ENCODE measurements at places on chromosomes 6 and 20.

GRCh38 chr6:23280437-23280836, 711.1 kb downstream of the HDGFL1 start:
- DNase-seq = no peak

GRCh38 chr6:13834790-13835189, 20.4 kb upstream of the MCUR1 start:
- no peak for DNase-seq

DNA sequence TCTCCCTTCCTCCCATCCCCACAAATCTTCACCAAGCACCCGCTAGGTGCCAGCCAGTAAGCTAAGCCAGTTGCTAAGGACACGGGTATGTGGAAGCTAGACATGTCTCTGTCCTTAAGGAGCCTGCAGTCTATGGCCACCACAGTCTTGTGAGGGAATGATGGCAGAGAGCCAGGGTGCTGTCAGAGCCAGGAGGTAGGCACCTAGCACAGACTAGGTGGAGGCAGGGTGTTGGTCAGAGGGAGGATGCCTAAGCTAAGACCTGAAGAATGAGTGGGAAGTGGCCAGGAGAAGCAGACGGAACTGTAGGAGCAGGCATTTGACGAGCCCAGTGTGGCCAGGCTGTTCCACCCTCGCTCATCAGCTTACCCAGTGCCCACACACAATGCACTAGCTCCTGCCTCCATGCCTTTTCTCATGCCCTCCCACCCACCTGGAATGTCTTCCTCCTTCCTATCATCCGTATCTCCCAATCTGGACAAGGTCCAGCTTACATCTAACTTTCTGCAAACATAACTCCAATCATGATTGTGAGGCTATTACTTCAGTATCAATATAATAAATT, 125.6 kb downstream of the FOXC1 start:
- no peak for DNase-seq

DNA sequence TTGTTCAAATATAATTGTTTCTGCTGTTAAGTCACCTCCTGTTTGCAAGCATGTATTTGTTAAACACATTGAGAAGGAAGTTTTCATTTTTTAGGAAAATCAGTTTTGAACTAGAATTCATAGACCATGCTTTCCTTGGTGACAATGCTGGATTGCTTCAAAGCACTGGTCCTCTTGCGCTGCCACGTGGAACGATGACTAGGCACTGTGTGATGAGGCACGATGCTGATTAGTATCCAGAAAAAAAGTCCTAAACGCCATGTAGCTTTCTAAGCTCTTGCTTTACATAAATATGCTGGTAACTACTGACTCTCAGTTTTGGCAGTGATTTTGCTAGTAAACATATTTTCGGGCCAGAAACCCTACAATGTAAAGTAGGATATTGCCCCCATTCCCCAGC, 11.1 kb upstream of the EXOC2 start:
- no peak for DNase-seq

- DNase-seq = no peak
Measured at GRCh38 chr6:147841547-147842148, 333.2 kb downstream of the SAMD5 start.

DNA sequence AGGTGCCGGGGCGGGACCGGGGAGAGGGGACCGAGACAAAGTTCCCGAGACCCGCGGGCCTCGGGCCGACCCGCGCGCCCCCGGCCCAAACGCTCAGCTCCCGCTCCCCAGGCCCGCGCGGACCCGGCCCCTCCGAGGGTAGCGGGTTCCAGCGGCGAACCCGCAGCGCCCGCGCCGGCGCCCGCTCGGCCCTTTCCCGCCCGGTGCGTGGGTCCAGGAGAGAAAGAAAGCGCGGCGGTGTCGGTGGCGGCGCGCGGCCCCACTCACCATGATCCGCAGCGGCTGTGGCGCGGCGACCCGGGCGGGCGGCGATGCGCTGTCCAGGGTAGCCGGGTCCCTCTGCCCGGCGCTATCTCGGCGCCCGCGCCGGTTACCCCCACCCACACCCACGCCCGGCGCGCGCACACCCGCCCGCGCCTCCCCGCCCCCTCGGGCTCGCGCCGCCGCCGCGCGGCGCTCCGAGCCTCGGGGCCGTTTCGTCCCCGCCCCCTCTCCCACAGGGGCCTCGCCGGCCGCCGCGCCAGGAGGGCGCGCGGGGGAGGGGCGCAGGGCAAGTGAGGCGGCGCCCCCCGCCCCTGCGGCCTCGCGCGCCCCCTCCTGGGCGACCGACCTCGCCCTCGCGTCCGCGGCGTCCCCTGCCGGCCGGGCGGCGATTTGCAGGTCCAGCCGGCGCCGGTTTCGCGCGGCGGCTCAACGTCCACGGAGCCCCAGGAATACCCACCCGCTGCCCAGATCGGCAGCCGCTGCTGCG, at the start of gene ELOVL2:
TSS of gene ELOVL2 (minus strand) at position 345 of the 751 bp plus-strand sequence. CDS start at position 270, 75 bp downstream.
- DNase-seq = peak; percentile 61

- DNase-seq = no peak
Measured at GRCh38 chr6:36263390-36264000, 6.4 kb upstream of the PNPLA1 start.
